Inflammatory macrophage (primary cell): ENCODE measurements at places on chromosomes 16 and 17.

DNA sequence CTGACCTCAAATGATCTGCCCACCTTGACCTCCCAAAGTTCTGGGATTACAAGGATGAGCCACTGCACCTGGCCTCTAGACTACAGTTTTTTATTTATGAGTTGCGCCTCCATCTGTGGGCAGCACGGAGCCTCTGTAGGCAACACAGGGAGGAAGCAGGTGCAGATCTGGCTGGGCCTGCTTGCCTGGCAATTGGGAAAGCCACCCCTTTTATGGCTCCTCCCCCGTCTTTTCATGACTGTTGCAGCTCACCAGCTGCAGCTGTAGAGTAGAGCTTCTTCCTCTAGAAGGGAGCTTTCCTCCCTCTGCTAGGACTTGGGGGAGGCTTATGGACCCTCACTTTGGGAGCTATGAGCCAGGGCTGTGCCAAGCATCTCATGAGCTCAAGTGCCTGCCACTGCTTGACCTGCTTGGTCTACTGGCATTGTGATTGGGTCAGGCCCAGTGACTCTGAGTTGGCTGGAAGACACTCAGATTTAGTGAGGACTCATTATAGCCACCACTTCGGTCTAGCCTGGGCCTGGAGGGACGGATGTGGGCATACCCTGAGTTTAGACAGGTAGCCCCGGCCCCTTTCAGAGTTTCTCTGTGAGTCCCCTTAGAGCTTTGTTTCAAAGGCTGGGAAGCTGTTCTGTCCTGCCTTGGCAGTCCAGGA, 6.9 kb upstream of the SLC7A6 start:
- peak; percentile 42 for DNase-seq

DNA sequence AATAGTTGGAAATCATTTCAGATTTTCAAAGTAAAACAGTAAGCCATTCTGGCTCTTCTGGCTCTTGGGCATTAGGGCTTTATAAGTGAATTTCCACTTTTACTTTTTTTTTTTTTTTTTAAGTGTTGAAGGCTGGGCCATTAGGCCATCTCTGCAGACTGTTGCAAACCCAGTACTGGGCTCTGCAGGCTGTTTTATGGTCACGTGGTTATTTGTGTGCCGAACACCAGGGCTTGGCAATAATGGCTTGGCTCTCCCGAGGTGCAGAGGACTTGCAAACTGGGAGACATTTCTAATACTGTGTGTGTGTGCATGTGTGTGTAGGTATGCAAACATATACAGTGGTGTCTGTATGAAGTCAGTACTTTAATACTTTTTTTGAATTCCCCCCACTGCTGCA, 194.9 kb upstream of the CDH5 start:
- DNase-seq = no peak

- no peak for DNase-seq
Observed at GRCh38 chr16:54000361-54000760, 286.2 kb downstream of the IRX3 start.

GRCh38 chr17:53571342-53571741, 251.4 kb upstream of the KIF2B start:
- DNase-seq = no peak

DNA sequence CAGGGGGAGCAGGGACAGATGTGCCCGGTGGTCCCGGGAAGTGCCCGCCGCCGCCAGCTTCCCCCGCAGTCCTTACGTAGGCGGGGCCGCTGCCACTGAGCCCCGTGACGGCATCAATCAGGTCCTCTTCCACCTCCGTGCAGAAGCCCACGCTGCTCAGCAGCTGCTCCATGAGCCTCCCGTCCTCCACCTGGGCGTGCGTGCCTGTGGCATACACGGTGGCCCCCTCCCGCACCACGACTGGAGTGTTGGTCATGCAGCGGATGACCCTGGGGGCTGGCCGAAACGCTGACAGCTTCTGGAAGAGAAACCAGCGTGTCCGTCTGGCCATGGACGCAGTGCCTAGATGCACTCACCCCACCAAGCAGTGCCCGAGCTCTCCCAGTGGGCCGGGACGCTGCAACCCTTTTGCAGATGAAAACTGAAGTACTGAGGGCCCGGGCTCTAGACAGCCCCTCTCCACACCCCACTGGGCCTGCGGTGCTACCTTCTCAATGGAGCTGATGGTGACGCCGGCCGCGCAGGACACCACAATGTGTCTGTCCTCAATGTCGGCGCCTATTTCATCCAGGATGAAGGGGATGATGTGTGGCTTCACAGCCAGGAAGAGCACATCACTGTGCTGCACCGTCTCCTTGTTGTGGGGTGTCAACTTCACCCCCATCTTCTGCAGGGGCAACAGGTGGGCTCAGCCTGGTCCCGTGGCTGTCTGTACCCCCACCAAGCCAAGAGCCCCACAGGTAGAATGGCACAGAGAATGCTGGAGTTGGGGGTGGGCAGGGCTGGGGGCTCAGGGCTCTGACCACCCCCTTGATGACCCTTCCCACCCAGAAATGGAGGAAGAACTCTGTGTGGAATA, 2.0 kb downstream of the PYCR1 start:
- no peak for DNase-seq

GRCh38 chr17:56393156-56393555, 200.3 kb upstream of the NOG start:
- DNase-seq = no peak

GRCh38 chr17:11948789-11949188, 48.5 kb downstream of the ZNF18 start:
- no peak for DNase-seq

DNA sequence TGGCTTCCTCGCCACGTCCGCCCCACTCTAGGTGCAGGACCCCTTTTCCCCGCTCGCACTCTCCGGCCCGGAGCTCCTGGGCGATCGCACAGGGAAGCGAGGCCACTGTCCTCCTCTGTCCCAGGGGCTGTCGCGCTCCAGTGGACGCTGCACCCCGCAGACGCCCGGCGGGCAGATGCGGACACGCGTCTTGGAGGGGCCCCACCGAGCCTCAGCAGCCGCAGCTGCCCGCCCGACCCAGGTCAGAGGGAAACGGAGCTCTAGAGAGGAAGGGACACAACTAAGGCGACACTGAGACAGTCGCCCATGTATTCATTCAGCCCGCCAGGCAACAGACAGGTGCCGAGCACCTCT, 726 bp upstream of the SLC13A5 start:
- DNase-seq = no peak

DNA sequence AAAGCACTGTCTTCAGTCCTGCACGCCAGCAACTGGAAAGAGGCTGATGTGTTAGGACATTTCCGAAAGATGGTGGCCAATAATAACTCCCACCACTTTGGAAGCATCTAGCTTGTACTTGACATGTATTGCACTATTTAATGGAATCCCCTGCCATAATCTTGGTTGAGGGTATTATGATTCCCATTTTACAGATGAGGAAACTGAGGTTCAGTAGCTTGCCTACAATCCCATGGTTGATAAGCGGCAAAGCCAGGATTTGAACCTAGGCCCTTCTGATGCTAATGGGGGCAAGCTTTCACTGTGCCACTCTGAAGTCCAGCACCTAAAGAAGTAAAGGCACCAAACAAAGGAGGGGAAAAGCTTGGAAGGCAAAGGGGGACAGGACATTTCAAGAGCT, 8.0 kb downstream of the CACNG5 start:
- DNase-seq = no peak

DNA sequence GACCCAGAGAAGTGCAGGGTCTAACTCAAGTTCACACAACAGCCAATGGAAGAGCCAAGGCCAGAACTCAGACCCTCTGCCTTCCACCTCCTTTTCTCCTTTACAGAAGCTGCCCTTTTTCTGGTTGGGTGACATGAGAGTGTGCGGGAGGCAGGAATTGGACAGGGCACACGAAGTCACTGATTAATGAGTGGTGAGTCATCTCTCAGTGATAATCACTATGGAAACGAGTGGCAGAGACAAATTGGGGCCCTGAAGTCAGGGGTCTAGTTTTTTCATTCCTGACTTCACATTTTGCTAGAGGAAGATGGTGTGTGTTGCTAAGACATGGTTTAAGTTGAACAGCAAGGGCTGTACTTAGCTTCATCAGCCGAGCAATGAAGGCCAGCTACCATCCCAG, 312.7 kb upstream of the CCL2 start:
- DNase-seq = no peak

GRCh38 chr16:15418206-15418605, 16.2 kb upstream of the BMERB1 start:
- no peak for DNase-seq

DNA sequence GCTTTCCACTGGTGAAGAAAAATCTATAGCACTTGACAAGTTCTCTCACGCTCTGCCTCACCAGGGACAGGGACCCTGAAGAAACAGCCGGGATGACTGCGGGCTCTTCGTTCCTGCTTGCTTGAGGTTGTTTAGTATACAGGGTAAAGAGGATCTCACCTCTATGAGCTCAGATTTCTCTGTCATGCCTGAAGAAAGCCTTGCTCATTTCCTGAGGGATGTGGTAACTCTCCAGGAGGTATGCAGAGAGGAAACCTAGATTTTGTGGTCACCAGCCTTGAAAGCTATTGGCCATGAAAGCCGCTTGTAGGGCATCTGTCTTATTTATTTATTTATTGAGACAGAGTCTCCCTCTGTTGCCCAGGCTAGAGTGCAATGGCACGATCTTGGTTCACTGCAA, 23.2 kb downstream of the USP43 start:
- no peak for DNase-seq

- DNase-seq = peak; percentile 36
Observed at GRCh38 chr17:61410141-61411010, 10.7 kb downstream of the TBX2 start.

DNA sequence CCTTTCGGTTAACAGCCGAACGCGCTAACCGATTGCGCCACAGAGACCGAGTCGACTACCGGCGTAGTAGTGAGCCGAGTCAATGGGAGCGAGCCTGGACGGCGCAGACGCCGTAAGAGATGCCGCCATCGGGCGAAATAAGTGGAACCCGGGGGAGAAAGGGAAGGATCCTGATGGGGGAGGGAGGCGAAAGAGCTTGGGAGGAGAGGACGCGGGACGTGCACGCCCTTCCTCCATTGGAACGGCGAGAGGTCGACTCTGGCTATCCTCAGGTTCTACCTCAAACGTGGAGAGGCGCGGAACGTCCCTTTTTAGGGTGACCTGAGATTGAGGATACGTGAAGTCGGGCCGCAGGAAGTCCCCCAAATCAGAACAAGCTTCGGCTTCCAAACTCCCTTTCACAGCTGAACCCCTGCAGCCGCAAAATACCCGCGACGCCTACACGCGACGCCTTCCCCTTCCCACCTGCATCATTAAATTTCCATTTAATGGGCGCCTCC, 683 bp upstream of the PSMB3 start:
- peak; percentile 89 for DNase-seq

GRCh38 chr16:79869304-79870015, 268.9 kb upstream of the MAF start:
- no peak for DNase-seq

DNA sequence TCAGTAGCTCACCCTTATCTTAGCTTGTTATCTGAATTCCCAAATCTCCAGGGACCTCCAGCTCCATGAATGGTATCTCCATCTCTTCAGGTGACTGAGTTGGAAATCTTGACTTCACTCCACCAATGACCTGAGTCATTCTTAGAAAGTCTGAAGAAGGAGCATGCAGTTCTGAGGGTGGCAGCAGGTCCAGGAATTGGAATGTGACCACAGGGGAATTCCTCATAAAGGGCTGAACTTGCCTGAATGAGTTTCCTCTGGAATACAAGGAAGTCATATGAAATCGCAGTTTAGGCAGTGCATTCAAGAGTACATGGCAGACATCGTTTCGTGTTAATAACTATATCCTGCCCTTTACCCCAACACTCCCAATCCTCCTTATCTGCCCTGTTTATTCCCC, 12.5 kb upstream of the PYY start:
- DNase-seq = no peak

GRCh38 chr16:670485-671352, 2.8 kb downstream of the RHOT2 start:
- no peak for DNase-seq

- no peak for DNase-seq
Observed at GRCh38 chr16:76532188-76532973, 255.2 kb downstream of the CNTNAP4 start.

DNA sequence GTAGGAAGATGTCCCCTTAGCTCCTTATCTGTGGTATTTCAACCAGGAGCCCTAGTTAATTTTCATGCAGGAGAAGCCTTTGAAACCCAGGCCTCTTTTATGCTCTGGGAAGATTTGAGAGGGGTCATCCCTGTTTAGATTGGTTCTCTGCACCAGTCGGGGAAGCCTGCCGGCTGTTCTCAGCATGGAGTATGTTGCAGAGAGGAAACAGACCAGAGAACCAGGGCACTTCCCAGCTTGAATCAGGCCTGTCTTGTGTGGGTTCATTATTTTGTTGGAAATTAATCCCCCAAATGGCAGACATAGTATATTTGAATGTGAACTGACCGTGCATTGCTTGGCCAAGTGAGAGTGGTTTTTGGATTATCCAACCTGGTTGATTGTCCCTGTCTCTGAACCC, 1082.1 kb upstream of the RBFOX1 start:
- no peak for DNase-seq

GRCh38 chr16:84166796-84167695, 19.8 kb downstream of the TAF1C start:
- no peak for DNase-seq

- no peak for DNase-seq
Observed at GRCh38 chr16:28537964-28538732, 626 bp downstream of the NUPR1 start.

- DNase-seq = peak; percentile 44
Observed at GRCh38 chr16:55944377-55944802, 69.2 kb upstream of the CES5A start.

DNA sequence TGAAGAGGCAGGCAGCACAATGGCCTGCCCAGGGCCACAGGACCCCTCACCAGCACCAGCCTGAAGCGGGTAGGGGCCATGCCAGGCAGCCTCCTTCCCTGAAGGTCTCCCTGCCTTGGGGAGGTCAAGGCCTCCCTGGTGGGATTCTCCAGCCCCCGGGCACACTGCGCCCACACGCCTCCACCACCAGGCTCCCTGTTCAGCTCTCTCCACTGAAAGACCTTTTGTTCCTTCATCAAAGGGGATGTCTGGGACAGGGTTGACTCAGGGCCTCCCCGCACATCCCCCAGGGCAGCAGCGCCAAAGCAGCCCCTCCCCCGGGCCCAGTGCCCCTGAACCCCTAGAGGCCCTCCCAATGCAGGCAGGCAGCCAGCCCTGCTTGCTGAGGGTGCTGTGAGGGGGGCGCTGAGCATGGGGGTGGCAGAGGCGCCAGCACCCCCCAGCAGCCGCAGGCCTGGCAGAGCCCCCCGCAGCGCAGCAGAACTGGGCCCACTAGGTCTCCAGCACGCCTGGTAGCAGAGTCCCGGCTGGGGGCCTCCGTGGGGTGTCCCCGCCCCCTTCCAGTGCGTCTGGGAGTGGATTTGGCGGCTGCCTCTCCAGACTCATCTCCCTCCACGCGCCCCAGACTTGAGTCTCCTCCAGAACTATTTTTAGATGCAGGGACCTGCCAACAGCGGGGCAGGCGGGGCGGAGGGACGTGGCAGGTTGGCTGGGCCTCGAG, 13.1 kb downstream of the BCAR1 start:
- no peak for DNase-seq
